ENCODE measurements at places on chromosomes 5 and 9.

DNA sequence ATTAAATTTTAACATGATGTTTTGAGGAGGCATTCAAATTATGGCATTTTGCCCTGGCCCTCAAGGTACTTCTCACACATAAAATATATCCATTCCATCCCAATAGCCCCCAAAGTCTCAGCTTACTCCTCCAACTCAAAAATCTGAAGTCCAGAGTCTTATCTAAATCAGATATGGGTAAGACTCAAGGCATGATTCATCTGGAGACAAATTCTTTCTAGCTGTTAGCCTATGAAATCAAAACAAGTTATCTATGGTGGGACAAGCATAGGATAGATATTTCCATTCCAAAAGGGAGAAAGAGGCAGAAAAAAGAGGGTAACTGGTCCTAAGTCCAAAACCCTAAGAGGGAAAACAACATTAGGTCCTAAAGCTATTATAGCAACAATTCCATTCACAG lies 408.4 kb downstream of the ZNF608 start:
- no peak for DNase-seq

DNA sequence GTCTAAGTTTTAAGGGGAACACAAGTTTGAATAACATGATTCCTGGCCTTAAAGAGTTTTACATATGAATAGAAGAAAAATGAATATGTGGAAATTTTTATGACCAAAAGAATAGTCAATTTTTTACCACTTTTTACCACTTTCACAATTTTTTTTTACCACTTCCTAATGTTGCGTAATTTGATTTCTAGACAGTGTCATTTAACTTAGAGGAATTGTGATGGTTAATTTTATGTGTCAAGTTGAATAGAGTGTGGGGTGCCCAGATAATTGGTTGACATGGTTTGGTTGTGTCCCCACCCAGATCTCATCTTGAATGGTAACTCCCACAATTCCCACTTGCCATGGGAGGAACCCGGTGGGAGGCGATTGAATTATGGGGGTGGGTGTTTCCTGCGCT lies 416.6 kb downstream of the KIF4B start:
- DNase-seq, result no peak

DNA sequence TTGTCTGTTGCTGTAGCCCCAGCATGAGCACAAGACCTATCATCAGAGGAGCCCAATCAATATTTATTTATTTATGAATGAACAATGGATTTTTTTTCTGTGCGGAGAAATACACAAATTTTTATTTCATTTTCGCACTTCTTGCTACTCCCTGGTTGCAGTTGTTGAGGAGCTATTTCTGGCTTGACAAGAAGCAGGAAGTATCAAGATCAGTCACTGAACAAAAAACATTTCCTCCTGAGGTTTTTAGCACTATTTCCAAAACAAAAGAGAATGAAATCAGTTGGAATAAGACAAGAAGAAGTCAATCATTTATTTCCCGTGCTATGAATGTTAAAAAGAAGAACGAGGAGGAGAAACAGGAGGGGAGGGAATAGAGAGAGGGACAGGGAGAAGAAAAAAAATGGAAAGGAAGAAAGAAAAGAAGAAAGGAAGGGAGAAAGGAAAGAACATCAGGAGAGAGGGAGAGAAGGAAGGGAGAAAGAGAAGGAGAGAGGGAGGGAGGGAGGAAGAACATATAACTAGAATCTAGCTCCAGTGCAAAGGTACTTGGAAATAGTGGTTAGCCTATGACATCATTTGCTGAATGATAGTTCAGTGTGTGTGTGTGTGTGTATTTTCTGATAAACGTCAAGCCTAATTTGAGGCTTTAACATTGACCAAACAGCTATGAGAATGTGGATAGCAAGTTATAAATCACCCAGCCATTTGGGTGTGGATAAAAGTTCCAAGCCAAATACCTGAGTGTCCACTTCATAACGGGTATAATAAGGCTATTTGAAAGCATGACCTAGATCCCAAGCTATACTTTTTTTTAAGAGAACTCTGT lies 586.0 kb downstream of the EBF1 start:
- no peak for DNase-seq

DNA sequence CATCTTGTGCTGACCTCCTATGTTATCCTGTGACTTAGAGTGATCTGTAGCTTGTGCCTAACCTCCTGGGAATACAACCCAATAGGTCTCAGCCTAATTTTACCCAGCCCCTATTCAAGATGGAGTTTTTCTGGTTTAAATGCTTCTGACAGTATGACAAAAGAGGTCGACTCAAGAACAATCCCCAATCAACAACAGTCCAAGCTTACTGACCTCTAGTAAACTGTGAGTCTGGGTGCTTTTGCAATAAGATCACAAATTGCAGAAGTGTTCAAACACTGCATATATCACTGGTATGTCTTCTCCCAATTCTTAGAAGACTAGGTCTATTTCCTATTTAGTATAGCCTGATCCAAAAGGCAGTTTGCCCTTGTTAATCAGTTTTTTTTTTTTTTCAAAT lies 323.5 kb upstream of the PTGER4 start:
- no peak for DNase-seq

- no peak for DNase-seq
Observed at GRCh38 chr9:105854026-105854782, 159.9 kb downstream of the TMEM38B start.

GRCh38 chr9:104091708-104092107 lies 2.4 kb upstream of the SMC2 start:
- no peak for DNase-seq

GRCh38 chr5:133519191-133519590 lies 93.2 kb downstream of the FSTL4 start:
- DNase-seq, result no peak

DNA sequence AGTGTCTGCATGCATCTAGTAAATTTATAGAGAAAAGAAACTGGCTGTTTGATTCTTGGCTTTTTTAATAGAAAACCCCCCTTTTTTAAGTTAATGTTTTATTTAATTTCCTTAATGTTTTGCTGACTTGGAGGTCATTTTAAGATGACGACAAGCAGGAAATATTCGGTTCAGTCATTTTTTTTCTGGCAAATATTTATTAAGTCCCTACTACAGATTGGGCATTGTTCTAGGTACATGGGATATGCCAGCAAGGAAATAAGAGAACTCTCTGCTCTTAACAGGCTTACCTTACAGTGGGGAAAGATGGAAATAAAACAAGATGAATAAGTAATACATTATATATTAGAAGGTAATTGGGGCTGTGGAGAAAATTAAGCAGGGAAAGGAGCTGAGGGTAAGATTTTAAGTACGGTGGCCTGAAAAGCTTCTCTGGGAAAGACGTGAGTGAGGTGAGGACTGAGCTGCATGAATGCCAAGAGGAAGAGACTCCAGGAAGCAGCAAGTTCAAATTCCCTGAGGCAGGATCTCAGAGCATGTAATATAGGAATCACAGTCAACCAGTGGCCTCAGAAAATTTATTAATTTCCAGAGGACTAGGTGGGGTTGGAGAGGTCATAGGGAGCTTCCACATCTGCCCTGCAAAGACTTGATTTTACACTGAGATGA lies 316.0 kb upstream of the DAP start:
- DNase-seq, result no peak

- no peak for DNase-seq
Observed at GRCh38 chr5:151670953-151671636, 15.6 kb downstream of the SPARC start.

DNA sequence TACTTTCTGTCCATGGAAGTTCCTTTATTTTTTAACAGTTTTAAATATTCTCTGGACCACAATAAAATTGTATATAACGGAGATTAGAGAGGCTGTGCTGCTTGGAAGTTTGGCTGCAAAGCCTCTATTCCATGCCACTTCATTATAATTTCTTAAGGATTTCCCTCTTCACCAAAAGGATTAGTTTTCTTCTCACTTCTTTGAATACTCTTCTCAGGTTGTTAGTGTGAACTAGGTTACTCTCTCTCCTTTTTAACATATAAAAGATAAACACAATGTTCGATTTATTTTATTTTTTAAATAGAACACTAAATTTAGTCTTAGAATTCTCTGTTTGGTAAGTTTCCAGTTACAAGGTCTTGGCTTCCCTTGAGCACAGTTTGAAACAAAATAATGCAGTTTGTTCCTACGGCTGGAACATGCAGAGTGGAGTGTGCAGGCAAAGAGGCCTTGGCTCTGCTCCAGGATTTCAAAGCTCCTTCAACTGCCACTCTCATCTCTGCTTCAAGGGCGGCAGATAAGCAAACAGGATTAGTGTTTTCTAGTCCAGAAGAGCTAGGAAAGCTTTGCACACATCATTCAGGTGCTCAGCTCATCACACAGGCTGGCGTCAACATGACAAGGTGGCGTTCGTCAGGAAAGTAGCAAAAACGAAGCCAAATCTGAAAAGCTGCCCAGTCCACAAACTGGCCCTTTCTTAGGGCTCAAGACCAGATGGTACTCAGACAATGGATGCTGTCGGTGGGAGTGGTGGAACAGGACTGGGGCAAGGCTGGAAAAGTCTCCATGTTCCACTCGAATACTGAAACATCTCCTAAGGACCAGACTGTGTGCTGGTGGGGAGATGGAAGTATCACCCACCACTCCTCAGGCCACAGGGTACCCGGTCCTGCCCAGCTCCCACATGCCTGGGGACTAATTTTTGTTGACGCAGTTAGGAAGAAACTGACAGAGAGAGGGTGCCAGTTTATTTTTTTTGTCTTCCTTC lies 286.6 kb downstream of the CRB2 start:
- no peak for DNase-seq

DNA sequence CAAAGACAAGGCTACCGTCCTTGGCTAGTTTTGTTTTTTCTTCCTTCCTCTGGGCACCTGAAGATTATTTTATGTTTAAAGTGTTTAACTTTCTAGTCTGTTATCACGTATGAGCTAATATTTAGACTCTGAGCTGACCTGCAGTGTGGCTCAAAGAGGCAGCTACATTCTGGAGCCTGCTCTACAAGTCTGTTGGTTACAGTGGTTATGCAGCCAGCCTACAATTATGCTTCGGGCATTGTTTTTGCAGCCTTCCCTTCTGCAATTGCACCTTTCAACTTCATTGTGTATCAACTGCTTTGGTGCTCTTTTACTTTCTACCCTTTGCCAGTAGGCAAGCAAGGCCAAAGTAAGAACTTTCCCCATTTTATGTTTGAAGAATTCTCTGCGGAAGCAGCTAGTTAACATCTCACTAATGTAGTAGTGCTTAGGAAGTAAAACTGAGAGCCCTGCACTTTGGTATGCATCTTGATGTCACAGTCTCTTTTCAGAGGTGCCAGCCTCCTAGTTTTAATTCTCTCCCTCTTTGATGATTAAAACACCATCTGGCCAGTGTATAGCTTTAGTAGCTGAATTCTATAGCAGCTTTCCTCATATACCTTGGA lies 322.1 kb downstream of the FAM170A start:
- DNase-seq, result no peak

DNA sequence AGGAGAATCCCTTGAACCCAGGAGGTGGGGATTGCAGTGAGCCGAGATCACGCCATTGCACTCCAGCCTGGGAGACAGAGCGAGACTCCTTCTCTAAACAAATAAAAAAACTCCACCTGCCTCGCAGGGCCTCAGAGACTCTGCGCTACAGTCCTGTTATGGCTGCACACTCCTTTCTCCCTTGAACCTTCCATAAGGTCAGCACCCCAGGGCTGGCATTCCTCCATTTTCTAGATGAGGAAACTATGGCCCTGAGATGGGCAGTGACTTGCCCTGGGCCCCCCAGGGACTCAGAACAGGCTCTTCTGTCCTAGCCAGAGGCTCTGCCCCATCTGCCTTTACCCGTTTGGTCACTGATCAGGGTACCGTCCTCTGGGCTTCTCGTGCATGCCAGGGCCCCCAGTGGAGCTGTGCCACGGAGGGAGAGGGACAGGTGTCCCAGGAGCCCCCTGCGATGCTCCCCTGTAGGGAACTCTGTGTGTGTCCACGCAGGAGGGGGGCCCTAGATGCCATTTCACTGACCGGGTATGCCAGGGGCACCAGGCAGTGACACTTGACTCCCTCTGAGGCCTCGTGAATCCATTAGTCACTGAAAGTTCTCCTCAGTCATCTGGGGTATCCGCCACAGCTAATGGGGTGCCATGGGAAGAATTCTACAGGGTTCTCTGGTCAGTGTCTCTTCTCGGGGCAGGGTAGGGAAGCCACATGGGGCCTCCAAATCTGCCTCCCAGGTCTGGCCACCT lies 16.2 kb downstream of the RALGDS start:
- no peak for DNase-seq

GRCh38 chr9:6525326-6526045 lies 112.5 kb downstream of the UHRF2 start:
- no peak for DNase-seq

GRCh38 chr5:138029944-138030343 lies 2.9 kb downstream of the FAM13B start:
- DNase-seq, result no peak

GRCh38 chr9:32404856-32405255 lies 20.4 kb downstream of the ACO1 start:
- DNase-seq, result no peak

DNA sequence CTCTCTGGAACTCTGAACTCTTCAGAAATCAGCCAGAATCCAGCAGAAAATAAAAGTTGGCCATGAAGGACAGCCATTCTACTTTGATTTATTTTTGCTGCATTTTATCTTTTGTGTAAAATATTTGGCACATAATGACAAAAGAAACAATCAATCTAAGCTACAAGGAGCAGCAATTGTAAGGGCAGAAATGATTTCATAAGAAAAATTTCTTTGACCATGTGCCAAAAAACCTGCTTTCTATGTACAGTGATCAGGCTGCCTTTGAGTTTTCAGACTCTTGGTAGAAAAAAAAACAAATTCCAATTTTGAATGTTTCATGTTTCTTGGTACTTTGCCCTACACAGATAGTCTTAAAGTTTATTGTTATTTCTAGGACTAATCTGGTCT lies 69.8 kb upstream of the SLC1A3 start:
- DNase-seq, result no peak
